ENCODE measurements at places on chromosomes 16 and 17. TPM values are rescaled to one million over a fixed set of nuclear protein-coding genes. Genes with fewer than 3 reads are reported as not detected.

DNA sequence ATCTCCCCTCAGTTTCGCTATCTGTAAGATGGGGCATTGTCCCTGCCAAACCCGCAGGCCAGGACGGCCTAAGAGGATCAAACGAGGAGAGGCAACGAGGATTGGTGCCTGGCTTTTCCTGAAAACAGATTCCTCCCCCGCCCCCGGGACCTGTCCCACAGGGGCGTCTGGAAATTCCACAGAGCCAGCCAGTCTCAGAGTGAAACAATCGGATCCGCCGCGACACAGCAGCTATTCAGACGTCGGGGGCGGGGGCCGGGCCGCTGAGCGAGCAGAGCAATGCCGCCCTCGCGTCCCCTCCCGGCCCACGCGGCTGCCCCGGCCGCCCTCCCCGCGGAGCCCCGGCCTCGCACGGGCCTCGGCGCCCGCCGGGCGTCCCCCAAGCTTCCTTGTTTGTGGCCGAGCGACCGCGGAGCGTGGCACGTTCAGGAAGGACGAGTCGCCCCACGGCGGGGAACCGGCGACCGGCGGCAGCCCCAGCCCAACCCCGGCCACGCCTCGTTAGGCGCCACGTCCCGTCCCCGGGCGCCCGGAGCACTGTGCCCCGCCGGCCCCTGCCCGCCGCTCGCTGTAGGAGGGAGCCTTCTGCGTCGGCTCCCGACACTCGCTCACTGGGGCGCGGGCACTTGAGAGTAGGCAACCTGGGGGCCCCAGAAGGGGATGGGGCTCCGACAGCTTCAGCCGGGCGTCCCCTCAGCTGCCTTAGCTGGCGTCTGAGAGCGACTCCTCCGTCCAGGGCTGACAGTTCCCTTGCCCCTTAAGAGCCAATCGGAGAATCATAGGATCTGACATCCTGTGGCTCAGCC is 29.6 kb upstream of the PHOSPHO1 start:
- DNase-seq, result no peak

DNA sequence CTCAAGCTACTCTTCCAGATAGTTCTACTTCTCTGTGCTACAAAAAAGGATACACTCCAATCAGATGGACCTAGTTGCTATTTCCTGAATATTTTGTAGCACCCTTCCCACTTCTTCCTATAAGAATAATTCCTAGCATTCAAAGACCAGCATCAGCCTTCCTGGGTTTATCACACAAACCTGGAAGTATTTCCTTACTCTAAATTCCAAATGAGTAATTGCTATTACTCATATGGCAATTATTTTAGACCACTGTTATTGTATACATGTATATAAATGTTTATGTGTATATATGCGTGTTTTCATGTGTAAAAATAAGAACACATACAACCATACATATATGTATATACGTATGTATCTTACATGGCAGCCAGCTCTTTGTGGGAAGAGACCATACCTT is 130.6 kb downstream of the MYO1D start:
- DNase-seq, result no peak

GRCh38 chr17:45828171-45828570 is 16.5 kb upstream of the SPPL2C start:
- DNase-seq, result no peak

DNA sequence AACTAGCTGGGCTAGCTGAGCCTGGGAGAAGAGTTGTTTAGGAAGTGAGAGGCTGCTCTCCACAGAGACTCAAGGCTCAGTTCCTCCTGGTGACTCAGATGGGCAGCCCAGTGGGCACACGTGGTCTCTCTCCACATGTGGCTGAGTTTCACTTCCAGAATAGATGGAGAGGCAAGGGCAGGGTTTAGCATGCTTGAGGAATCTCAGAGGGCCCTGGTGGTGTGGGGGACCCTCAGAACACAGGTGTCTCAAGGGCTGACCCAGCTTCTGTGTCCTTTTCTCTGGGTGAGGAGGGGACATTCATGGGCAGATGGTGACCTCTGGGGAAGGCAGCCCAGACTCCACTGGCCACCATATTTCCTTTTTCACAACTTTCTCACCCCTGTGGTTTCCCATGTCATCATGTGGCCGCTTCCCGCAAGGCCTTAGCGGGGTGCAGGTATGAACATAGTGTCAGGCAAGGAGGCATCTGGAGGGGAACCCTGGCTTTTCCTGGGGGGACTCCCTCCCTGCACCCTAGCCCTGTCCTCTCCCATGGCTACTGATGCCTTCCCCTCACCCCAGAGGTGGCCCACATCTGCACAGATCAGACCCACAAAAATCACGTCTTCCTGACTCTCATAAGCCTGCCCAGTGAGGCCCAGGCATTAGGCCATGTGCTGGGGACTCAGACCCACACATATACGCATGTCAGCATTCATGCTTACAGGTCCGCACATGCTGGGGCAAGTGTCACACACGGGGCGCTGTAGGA is 3.3 kb downstream of the GRN start:
- no peak for DNase-seq

GRCh38 chr16:29972500-29972899 is 1.2 kb upstream of the TAOK2 start:
- no peak for DNase-seq

The KRT33B gene
- total RNA-seq, result not detected

- no peak for DNase-seq
Measured at GRCh38 chr17:61454381-61455323, 2.4 kb downstream of the TBX4 start.

- DNase-seq, result no peak
Measured at GRCh38 chr17:75634376-75634740, 1.1 kb downstream of the SMIM5 start.

The GH2 gene
- total RNA-seq, result not detected

The CDIP1 gene
- 14.9 TPM for total RNA-seq

The RSL1D1 gene
- total RNA-seq, result 85.4 TPM

The PYY gene
- total RNA-seq, result not detected

The SLC25A10 gene
- 36.3 TPM for total RNA-seq

The CFAP119 gene
- 3.4 TPM for total RNA-seq

The GRAPL gene
- total RNA-seq, result not detected

- no peak for DNase-seq
Measured at GRCh38 chr17:30236766-30237165, 1.3 kb upstream of the SLC6A4 start.

The TEDC2 gene
- total RNA-seq, result 1.1 TPM

DNA sequence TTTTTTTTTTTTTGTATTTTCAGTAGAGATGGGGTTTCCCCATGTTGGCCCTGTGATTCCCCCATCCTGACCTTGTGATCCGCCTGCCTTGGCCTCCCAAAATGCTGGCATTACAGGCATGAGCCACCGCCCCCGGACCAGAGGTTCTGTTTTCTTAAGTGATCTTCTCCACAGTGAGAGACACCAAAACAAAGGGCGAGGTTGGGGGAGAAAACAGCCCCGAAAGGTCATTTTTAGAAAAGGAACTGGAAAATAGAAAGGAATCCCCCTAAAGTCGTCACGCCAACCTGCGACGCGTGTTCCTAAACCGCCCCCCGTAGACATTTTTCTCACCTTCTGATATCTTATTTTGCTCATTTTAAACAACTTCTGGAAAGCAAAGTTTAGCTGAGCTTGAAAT is 6.1 kb upstream of the AXIN2 start:
- no peak for DNase-seq

GRCh38 chr17:29687596-29687995 is 64.9 kb upstream of the CORO6 start:
- DNase-seq, result no peak

DNA sequence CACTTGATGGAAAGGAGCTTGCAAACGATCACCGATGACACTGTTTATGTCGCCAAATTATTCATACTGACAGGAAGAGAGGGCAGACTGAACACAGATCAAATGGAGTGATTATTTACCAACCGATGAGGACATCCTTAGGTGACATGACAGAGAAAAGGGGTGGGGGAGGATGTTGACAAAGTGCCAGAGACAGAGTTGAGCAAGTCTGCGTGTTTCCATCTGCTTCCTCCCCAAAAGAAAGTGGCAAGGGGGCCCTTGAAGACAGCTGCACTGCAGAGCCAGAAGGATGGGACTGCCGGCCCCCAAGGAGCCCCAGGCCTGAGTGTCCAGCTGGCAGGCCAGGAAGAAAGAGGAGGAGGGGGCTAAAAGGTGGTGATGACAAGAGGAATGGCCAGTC is 191.0 kb upstream of the RPL38 start:
- DNase-seq, result no peak

GRCh38 chr17:31787857-31788570 is 71.0 kb downstream of the COPRS start:
- DNase-seq, result no peak

The ABCA6 gene
- total RNA-seq, result 5.5 TPM

GRCh38 chr17:81322271-81323082 is 27.4 kb upstream of the SLC38A10 start:
- DNase-seq, result no peak

The TNP2 gene
- total RNA-seq, result not detected

DNA sequence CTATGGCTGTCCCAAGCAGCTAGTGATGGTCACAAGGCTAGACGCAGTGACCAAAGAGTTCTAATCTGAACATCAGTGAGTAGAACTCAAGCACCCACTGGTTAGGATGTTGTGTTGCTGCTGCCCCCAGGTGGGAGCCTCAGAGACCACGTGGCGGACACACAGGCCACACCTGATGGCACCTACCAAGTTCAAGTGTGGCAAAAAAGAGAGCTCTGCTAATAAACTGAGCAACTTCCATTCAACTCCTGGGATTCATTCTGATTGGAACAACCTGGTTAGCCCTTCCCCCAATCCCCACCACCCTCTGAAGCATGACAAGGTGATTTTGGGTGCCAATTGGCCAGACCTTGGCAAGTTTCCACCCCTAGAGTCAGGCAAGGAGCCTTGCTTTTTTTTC is 3.5 kb upstream of the LCMT1 start:
- DNase-seq, result no peak

The TMEM235 gene
- not detected for total RNA-seq

- DNase-seq, result no peak
Measured at GRCh38 chr16:24189941-24190340, 66.2 kb upstream of the CACNG3 start.

- DNase-seq, result no peak
Measured at GRCh38 chr17:56176091-56176490, 22.8 kb downstream of the ANKFN1 start.

DNA sequence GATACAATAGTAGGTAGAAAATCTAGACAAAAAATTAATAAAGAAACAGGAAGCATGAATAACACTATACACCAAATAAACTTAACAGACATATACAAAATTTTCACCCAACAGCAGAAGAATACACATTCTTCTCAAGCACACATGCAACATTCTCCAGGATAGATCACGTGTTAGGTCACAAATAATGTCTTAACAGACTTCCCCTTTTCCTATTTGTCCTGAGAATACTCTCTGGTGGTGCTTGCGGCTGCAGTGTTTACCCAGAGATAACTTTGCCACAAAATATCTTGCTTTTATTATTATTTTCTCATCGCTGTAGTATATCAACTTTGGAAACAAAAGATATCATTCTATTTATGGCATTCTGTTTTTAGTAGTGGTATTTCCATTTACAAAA is 40.6 kb upstream of the ZNF267 start:
- no peak for DNase-seq

GRCh38 chr17:79944821-79945391 is 90.8 kb downstream of the TBC1D16 start:
- no peak for DNase-seq

DNA sequence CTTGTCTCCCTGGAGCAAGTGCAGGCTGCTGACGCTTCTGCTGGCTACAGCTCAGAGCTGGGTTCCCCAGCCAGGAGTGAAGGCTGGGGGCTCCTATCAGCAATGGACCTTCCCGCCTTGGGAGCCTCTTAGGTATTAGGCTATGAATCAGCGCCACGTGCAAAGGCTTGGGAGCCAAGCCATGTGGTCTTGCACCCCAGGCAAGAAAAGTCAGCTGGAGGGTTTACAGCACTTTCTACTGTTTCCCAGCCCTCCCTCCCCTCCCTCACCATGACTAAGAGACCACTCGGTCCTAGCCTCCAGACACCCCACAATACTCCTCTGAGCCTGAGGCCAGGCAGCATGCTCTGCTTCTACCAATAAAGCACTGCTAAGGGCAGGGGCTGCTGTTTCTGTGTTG is 12.3 kb downstream of the EPX start:
- no peak for DNase-seq

The CDH13 gene
- 19.3 TPM for total RNA-seq

DNA sequence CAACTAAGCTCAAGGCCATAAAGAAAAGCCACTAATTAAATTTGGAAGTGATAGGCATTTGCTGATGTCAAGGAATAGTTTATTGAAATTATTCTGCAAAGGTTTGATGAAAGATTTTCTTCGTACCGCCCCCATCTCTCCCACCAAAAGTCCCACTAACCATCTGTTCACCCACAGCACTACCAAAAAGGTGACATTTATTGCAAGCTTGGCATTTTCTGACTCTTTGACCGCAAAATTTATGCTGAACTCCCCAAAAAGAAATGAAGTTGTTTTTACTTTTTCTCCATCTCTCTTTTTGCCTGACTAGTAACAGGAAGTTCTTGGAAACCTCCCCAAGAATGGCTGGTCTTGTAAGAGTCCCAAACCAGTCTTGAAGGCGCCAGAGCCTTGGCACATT is 384.9 kb upstream of the SOX9 start:
- DNase-seq, result no peak

- no peak for DNase-seq
Measured at GRCh38 chr16:3698941-3699340, 18.4 kb downstream of the TRAP1 start.
